ENCODE measurements at places on chromosomes 7 and 10.

- DNase-seq, result no peak
Measured at GRCh38 chr7:22805227-22805626, 17.4 kb downstream of the TOMM7 start.

- no peak for DNase-seq
Measured at GRCh38 chr10:71835671-71836595, 15.1 kb downstream of the PSAP start.

GRCh38 chr7:134891262-134891695 is 95.0 kb upstream of the AGBL3 start:
- no peak for DNase-seq

GRCh38 chr7:20198260-20198659 is 18.9 kb downstream of the MACC1 start:
- no peak for DNase-seq

- DNase-seq, result no peak
Measured at GRCh38 chr10:103718247-103718620, 137.1 kb downstream of the SH3PXD2A start.

DNA sequence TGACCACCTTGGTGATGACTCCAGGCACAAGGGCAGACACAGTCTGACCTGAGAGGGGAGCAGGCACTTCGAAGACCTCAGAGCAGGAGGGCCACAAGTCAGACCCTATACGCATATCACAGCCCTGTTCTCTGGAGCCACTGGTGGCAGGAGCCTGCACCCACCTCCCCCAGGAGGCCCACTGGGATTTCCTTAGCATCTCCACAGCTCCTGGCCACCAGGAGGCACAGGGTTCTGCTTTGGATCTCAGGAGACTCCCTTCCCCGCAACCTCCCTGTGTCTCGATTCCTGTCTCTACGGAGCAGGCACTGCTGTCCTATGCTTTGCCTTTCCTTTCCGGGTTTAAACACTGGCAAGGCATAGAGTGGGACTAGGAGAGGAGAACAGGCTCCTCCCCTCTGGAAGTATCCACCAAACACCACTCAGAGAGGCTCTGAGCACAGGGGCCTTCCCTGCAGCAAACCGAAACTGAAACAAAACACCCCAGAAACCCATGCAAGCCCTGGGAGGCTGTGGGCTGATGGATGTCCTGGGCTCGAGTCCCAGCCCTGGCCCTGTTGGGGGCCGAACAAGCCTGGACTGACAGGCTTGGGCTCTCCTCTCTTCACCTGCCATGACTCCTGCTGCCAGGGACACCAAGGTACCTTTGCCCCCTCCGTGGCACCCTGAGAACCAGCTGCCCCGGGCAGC is 166.3 kb downstream of the NEURL1 start:
- no peak for DNase-seq

DNA sequence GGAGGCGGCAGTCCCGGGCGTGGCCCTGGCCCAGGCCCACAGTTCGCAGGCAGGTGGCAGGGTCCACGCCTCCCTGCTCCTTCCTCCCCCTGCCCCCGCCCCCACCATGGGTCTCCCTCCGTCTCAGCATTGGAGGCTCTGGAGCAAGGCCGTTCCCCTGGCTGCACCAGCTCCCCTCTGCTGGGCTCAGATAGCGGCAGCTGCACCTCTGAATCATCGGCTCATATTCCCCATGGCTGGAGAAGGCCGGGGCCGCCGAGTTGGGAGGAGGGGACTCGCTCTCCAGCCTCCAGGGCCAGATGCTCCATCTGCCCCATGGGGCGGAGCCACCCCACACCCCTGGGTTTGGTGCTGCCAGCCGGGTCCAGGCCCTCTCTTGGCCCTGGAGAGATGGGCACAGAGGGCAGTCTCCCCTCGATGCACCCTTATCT is 145.0 kb downstream of the ELFN1 start:
- no peak for DNase-seq

DNA sequence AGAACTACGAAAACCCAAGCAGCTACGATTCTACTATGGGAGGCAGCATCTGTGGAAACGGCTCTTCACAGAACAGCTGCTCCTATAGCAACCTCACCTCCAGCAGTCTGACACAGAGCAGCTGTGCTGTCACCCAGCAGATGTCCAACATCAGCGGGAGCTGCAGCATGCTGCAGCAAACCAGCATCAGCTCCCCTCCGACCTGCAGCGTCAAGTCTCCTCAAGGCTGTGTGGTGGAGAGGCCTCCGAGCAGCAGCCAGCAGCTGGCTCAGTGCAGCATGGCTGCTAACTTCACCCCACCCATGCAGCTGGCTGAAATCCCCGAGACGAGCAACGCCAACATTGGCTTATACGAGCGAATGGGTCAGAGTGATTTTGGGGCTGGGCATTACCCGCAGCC is 81.6 kb upstream of the SAMD8 start:
- DNase-seq, result no peak

DNA sequence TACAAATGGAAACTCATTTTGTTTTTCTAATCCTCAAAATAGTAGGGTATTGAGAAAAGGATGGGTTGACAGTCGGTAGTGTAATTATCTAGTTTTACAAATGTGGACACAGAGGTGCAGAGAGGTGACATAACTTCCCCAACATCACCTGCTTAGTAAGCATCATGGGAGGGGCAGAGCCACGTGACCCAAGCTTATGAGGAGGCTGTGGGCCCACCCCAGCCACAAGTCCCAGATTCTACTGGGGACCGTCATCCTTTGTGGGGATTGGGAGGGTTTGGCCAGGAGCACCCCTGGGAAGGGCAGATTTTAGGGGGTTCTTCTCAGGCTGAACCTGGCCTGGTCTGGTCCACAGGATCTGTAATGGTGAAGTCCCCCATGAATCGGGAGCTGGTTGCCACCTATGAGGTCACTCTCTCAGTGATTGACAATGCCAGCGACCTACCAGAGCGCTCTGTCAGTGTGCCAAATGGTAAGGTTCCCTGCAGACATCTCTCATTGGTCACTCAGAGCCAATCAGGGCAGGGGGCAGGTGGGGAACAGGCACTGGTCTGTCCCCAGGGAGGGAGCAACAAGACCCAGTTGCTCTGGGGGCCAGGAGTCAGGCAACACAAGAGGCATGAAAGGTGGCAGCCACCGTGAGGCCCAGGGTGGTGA is 23.6 kb upstream of the VSIR start:
- DNase-seq, result no peak

- no peak for DNase-seq
Measured at GRCh38 chr7:46725838-46726237, 804.8 kb upstream of the IGFBP3 start.

DNA sequence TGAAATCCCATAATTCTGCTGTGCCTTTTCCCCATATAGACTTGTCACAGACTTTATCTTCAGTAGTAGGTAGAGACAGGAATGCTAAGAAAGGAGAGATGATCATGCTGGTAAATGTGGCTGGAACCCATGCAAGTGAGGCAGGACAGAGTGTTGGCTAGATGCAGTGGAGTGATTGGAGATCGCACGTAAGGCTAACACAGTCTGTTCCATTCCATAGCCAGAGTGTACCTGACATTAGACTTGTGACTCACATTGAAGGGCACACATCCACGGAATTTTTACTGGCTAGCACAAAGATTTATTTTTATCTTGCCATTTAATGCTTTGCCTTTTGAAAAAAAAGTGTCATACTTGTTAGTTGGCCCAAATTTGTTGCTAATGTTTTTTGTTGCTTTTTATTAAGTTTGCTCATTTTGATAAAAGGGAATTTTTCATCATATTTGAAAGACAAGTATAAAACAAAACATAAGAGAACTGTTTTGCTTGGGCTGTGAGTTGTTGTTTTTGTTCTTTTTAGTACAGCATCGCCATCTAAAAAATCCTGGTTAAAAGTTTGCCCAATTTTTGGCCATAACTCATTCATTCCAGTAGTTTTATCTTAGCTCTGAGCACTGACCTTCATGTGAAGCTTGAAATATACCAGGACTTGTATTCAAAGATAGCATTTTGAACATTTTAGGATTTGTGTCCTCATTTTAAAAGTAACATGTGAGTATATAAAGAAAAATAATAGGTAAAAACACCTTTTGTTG is 81.0 kb downstream of the CPED1 start:
- DNase-seq, result no peak

GRCh38 chr10:29784175-29784773 is 149.5 kb upstream of the SVIL start:
- no peak for DNase-seq

GRCh38 chr10:20765066-20765465 is 132.0 kb downstream of the NEBL start:
- no peak for DNase-seq

DNA sequence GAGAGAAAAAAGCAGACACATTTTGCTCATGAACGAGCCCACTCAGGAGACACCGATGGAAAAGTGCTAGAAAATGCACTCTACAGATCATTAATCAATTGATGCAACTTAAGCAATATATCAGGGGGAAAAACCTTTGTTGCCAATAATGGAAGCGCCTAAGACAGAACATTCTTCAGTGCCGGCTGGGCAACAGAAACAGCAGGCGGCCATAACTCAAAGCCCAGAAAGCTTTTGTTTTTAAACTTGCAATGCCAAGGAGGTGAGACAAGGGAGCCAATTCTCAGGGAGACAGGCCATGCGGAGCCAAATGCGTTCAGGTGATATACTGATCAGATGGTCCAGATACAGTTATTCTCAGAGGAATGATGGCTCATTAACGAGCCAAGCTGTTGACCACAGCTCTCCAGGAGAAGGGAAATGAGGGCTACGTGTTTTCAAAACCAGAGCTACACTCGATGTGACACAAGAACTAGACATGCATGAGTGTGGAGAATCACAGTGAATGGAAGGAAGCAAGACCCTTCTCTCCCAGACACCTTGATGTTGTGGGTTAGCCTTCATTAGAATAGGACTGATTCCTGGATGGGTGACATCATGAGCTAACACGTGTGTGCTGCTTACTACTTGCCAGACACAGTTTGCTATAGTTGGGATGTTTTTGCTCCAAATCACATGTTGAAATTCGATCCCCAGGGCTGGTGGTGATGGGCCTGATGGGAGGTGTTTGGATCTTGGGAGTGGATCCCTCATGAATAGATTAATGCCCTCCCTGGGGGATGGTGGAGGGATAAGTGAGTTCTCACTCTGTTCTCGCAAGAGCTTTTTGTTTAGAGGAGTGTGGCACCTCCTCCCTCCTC is 79.1 kb upstream of the KCNMA1 start:
- DNase-seq, result no peak

- no peak for DNase-seq
Measured at GRCh38 chr7:101630591-101630990, 1.5 kb upstream of the MYL10 start.

DNA sequence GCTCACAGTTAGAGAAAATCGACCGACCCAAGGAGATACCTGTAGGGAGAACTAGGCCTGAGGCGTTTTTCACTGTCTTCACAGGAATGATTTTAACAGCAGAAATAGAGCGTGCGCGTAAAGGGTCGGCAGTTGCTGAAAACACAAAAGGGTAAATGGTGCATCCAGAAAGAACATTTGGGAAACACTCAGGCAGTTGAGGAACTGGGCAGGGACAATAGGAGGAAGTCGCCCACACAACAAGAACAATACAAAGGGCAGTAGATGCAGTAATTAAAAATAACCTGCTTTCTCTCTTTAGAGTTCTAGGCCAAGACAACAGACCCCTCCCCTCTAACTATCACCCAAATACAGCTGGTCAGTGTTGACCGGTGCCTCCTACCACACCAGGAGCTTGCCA is 126.6 kb downstream of the SORBS1 start:
- DNase-seq, result no peak

Data from stimulated activated effector memory CD8-positive, alpha-beta T cell treated with anti-CD3 and anti-CD28 coated beads, Interleukin-12 subunit alpha, Interleukin-12 subunit beta, amount 100 ng/mL, for 72 hours (primary cell).